ENCODE measurements at places on chromosomes 3 and 15.

- DNase-seq = no peak
Observed at GRCh38 chr3:175310046-175310445, 450.9 kb downstream of the NAALADL2 start.

DNA sequence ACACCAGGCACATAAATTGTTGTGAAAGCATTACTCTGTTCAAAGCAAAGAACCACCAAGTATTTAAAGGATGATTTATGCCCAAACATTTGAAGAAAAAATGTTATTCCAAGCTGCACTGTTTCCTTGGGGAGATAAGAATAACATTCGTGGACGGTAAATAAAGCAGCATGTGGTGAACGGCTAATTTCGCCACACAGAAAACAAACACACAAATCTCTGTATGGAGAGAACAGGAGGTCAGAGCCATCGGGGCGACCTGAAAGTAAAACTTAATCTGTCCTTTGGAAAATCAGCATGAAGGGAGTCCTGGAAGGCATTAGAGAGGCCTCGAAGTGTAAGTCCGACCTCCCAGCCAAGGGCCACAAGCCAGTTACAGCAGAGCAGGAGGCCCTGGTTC is 27.1 kb upstream of the GABRG3 start:
- no peak for DNase-seq

- DNase-seq = no peak
Observed at GRCh38 chr15:35107122-35107521, 22.0 kb upstream of the NANOGP8 start.

DNA sequence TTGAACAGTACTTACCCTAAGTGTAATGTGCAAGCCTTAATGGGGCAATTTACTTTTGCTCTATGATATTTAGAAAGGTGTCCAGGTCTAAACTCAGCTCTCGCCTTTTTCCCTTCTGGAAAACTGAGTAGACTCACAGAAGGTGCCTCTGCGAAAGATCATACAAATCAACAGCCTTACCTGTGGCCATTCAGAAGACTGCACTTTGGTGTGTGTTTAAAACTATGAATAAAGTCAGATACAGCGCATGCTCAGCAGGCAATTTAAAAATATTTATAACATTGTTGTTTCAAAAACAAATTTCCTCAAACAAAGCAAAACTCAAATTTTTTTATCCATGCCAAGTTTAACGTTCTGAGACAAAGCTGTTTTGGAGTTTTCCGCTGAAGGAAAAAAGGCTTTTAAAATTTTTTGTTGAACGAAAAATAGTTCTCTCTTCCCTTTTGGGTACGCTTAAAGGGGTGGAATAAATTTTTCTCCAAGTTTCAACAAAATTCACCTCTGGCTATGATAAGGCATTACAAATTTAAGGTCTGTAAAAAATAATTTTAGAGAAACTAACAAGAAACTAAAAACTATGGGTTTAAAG is 156.3 kb downstream of the TIGIT start:
- DNase-seq = no peak

DNA sequence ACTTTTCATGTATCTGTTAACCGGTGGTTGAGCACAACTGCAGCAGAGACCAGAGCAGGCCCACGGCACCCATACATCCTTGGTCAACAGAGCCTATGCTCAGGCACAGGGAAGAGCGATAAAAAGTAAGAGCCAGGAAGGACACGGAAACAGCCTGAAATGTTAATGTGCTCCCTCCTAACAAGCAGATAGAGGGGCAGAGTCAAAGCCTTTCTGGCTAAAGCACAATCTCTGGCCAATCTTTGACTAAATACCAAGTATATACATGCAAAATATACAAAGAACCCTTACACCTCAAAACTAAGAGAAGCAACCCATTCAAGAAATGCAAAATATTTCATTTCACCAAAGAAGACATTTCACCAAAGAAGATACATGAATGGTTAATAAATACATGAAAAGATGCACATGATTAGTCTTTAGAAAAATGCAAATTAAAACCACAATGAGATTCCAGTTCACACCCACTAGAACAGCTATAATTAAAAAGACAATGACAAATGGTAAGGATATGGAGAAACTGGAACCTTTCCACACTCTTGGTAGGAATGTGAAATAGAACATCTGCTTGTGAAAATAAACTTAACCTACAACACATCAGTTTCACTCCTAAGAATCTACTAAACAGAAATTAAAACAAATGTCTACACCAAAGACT is 88.0 kb downstream of the OSBPL10 start:
- DNase-seq = no peak

DNA sequence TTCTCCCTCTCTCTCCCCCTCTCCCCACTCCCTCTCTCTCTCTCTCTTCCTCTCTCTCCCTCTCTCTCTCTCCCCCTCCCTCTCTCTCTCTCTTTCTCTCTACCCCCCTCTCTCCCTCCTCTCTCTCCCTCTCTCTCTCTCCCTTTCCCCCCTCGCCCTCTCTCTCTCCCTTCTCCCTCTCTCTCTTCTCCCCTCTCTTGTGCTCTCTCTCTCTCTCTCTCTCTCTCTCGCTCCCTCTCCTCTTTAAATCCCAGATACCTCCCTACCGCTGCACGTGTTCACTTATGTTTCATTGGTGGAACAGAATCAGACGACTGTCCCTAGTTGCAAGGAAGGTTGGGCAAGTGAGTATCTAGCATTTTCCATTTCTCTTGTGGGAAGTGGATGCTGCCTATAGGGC is 166.5 kb downstream of the EBLN2 start:
- DNase-seq = no peak

GRCh38 chr15:72284781-72285180 is 12.4 kb upstream of the PARP6 start:
- no peak for DNase-seq

GRCh38 chr3:53080612-53081205 is 34.8 kb upstream of the SFMBT1 start:
- DNase-seq = no peak

DNA sequence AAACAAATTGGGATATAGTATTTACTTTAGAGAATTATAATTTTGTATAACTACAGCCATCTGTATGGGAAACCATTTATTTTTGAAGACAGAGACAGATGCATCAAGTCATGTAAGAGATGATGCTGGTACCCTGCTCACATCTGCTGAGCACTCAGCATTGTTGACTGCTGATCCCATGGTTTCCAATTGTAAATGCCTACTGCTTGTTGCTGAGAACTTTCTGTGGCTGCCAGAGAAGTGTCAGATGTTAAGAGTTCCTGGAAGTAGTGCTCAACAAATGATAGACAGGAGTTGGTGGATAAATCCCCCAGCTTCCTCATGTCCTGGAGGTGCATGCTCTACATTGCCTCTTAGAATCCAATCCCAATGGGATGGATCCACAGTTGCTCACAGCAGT is 167.1 kb downstream of the OXSM start:
- DNase-seq = no peak

- DNase-seq = no peak
Observed at GRCh38 chr3:163939926-163940325, 1138.4 kb downstream of the SI start.

- DNase-seq = no peak
Observed at GRCh38 chr3:186273586-186273985, 88.4 kb downstream of the DGKG start.

- DNase-seq = peak; percentile 10
Observed at GRCh38 chr15:33132722-33133345, 61.7 kb downstream of the FMN1 start.

- DNase-seq = no peak
Observed at GRCh38 chr3:54900838-54901591, 26.8 kb downstream of the LRTM1 start.
